NCI-H526 treated with DMSO at 0.1 percent for 48 hours (cell line): ENCODE measurements at places on chromosomes 12 and 14.

- DNase-seq, result no peak
These were observed 6.5 kb downstream of the PHLDA1 start for GRCh38 chr12:76024942-76025600.

DNA sequence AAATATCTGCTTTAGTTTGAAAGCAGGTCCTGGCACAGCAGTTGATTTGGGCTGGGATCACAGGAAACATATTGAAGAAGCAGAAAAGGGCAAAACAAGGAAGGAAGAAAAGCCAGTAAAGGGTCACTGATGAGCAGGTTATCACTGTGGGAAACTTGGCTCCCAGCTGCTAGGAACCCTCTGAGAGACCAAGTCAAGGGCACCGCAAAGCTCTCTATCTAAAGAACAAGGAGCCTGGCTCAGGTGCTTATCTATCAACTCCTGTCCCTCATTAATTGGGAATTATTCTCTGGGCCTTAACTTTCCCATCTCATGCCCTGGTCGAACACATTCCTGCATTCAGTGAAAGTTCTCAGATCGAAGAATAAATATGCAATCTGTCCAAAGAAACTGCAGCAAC is 450.9 kb upstream of the RPL10L start:
- DNase-seq, result no peak

DNA sequence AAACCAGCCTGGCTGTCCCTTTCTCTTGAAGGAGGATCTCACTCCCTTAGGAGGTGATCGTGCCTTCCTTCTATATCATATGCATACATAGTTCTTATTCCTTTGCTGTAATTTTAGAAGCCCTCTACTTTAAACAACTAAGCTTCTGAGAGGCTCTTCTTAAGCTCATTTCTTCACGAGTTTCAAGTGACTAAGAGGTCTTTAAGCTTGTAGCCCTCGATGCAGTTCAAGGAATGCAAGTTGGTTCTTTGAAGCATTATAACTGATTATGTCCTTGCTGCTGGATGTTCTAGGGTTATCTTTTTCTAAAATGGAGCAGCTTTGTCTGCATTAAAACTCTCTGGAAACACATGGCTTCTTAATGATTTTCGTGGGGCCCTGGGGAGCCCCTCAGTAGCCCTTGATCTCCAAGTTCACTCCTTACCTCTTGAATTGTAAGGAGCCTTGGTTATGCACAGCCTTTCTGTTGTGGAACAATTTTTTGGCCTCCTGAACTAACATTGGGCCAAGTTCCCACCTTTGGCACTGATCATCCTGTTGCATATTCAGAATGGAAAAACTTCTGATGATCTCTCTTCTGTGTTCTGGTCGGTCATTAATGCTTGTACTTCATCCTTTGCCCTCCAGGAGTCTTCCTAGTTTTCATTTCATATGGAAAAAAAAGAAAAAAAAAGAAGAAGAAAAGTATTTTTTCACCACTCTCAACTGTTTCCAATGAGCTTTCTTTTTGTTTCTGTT is 12.6 kb downstream of the RASSF8 start:
- DNase-seq, result no peak

- DNase-seq, result no peak
These were observed 596.0 kb downstream of the SLC16A7 start for GRCh38 chr12:60191676-60192359.

DNA sequence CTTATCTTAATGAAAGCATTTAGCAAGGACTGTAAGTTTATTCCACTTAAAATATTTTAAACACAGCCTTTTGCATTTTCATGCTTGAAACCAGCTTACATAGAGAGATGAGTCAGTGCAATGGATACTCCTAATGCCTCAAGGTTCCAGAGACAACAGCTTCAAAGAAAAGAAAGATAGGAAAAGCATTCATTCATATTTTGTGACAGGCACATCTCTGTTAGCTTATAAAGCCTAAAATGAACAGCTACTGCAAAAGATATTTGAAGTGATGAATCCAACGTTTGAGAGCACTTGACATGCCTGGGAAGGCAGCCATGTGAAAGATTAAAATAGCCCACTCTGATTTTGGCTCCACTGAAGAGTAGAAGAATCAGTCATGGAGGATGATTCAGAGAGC is 814.5 kb downstream of the RPS29 start:
- DNase-seq, result no peak

DNA sequence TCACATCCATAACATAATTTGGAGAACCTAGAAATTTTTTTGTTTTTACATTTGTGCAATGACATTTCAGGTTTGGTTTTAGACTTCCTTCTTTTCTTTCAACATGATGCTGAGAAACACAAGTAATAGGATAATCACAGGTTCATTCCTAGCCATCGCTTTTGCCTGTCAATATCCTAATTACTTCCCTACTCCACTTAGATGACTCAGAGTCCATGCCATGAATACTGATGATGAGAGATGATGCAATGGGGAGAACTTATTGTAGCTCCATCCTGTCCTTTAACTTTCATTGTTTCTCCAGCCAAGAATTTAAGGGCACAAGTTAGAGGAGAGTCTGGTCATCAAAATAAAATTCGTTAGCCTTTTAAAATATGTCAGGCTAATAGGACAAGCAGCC is 101.3 kb downstream of the PTPRO start:
- no peak for DNase-seq

- peak; percentile 49 for DNase-seq
These were observed 28.1 kb upstream of the TBC1D30 start for GRCh38 chr12:64796205-64796845.

- no peak for DNase-seq
These were observed 281.9 kb downstream of the DPF3 start for GRCh38 chr14:72612041-72612440.

DNA sequence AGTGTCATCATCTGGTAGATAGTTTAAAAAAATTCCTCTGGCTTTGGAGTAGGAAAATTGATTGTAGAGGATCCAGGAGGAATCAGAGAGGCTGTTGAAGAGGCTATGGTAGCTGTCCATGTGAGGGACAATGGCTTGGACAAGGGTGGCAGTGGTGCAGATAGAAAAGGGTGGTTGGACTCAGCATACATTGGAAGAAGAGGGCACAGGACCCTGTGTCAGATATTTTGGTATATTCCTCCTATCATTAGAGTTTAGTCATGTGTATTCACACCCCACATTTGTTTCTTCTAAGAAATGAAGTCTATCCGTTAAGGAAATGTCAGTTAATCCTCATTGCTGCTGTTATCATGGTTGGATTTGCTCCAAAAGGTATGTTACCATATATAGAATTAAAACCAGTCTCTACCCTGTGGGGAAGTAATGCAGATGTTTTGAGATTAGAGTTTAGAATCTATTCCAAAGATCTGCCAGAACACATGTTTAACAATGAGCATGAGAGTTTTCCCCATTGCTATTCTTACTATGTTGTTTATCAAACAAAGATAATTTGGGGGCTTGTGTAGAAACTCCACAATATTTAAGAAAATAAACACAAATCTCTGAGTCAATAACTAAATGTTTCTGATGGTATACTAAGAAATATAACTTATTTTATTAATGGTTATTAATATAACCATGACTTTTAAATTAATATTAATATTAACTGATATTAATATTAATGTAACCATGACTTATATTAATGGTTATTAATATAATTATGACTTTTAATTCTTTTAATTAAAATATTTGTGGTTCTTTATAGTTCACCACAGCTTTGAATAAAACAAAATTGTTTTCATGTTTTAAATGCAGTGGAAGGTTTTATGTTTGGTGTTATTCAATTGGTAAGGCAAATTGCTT is 80.9 kb downstream of the CRADD start:
- no peak for DNase-seq
